NCI-H526 treated with DMSO at 0.1 percent for 48 hours (cell line): ENCODE measurements at places on chromosomes 7 and 10.

GRCh38 chr10:79561257-79561656, 1.1 kb upstream of the SFTPA2 start:
- no peak for DNase-seq

- no peak for DNase-seq
These were observed 66.3 kb downstream of the MPP7 start for GRCh38 chr10:28236591-28236990.

DNA sequence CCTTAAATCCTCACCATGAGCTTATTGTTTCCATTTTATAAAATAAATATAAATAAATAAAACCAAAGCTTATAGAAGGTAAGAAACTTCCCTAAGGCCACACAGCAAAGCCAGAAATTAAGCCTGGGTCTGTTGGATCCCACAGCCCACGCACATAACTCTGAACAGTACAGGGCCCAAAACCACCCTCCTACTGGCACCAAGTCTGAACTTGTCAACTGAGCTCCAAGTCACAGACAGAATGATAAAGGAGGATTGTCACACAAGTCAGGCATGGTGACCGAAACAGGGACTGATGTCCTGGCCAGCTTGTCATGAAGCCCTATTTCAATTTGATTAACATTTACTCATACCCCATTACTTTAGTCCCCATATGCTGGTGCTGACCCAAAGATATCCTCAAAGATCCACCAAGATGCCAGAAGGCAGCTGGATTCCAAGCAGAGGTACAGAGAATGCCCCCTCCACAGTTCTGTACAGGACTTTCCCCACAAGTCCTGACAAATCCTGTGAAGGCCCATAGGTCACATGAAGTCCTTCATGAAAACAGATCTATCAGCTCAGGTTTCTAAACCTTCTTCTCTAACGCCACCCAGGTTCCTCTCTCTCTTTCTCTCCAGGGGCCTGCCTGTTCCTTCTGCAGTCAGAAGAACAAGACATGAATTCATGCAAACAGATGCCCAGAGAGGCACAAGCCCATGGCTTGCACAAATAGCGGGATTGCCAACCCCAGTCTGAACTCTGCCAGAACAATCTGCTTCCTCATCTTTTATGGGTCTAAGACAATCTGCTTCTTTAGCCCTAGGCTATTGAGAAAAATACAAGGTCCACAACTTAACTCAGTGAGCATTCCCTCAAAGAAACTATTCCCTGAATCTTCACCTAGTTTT, 60.9 kb downstream of the GLI3 start:
- DNase-seq: no peak

DNA sequence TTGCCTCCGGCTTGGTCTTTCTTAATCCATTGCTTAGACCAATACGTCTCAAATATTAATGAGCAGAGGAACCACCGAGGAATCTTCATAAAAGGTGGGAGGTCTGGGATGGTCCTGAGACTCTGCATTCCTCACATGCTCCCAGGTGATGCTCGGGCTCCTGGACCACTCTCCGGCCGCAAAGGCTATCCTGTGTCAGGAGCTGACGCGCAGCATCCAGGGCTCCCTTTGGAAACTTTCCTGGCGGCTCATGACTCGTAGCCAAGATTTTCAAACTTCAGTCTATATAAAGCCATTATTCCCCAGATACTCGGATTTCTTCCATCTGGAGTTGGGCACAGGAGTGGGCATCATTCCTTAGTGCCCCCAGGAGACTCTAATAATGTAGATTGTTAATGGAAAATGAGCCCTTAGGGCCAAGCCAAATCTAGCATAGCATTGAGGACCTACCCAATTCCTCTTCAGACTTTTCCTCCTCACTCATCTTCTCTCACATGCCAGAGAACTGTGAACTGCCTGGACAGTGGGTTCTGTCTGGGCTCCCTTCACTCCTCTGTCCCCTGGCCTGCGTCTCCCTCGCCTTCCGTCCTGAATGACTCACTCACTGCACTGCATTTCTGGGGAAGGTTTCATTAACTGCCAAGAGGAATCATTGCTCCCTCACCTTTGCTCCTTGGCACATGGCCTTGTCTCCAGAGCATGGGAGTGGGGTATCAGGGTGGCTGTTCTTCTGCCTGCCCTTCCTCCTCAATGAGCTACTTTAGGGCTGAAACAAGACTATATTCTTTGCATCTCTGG, 89.3 kb downstream of the MKI67 start:
- no peak for DNase-seq

GRCh38 chr10:33666686-33667480, 332.4 kb upstream of the NRP1 start:
- DNase-seq: no peak
